Amniotic stem cell (primary cell): ENCODE measurements at places on chromosomes 12 and 14.

DNA sequence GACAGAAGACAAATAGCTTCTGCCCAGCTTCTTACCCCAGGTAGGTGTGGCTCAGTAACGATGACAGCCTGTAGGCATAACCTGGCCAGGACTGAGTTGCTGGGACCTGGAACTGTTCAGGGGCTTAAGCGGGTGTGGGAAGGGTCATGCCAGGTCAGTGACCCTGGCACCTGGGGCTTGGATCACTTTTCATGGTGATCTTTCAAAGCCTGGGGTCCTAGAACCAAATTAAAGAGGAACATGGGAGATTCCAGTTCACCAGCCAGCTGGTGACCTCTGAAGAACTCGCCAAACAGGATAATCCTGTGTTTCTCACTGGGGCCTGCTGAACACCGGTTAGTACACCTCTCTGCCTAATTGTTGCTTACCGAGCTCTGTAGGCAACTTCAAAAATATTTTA, 102.6 kb upstream of the LMNTD1 start:
- DNase-seq: no peak

DNA sequence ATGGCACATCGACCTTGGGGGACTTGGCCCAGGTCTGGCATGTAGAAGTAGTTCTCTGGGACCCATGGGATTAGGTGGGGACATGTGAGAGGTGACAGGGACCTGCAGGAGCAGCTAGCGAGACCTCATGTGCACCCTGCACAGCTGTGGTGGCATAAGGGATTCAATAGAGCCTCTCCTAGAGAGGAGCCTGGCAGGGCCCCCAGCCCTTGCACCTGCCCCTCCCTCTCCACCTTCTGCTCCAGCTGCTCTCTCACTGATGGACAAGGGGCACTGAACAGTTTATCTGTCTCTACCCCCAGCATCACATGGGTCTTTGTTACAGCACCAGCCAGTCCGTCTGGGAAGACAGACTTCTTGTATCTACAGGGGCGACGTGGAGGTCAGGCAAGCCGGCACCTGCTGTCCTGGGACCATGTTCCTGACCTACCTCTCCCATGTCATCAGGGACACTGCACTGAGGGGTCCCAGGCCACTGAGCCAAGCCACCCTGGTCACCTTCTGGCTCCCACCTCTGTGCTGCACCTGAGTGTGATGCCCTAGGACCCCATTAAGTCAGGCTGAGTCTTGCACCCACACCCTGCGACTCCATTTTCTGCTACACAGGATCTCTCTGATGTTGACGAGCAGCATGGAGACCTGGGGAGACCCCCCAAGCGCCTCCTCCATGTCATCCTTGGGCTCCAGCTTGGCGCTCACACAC, 32.6 kb downstream of the DDX11 start:
- DNase-seq: no peak

- DNase-seq: no peak
Measured at GRCh38 chr12:86456241-86456640, 200.1 kb upstream of the MGAT4C start.

DNA sequence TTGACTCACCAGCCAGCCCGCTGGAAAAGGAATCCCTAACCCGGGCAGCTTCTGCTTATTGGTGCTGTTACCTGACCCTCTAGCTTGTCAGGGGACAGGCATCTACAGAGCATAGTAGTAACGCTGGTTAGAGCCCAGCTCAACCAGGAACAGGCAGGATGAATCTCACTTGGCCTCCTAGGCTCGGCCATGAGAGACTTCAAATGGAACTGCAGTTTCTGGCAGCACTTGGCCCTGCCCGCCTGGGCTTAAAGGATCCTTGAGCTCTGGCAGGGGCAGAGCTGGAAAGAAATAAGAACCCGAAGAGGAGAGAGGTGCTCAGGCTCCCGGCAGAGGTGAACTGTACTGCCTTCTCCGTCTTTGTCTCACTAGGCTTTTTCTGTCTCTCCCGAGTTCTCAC, 2.3 kb upstream of the LHX5 start:
- DNase-seq: no peak

- DNase-seq: no peak
Measured at GRCh38 chr12:64320611-64321010, 69.9 kb downstream of the C12orf56 start.
